ENCODE measurements at places on chromosomes 7 and 10. TPM values are rescaled to one million over a fixed set of nuclear protein-coding genes. Genes with fewer than 3 reads are reported as not detected.

Gene SPDYE16
- total RNA-seq, result 0.22 TPM

Gene TMEM243
- total RNA-seq, result 26.9 TPM

Gene ADRA2A
- total RNA-seq, result not detected

Gene GRM3
- total RNA-seq, result not detected

Gene TUBAL3
- not detected for total RNA-seq

Gene CH25H
- not detected for total RNA-seq

Gene ZNF727
- total RNA-seq, result not detected

Gene ITIH5
- total RNA-seq, result not detected

Gene SAMD9L
- 10.5 TPM for total RNA-seq

Gene PRSS58
- not detected for total RNA-seq
